ENCODE measurements at places on chromosomes 7 and 10. TPM values are rescaled to one million over a fixed set of nuclear protein-coding genes. Genes with fewer than 3 reads are reported as not detected.

The HIBADH gene
- 33.4 TPM for total RNA-seq

The RGS10 gene
- 16.8 TPM for total RNA-seq

DNA sequence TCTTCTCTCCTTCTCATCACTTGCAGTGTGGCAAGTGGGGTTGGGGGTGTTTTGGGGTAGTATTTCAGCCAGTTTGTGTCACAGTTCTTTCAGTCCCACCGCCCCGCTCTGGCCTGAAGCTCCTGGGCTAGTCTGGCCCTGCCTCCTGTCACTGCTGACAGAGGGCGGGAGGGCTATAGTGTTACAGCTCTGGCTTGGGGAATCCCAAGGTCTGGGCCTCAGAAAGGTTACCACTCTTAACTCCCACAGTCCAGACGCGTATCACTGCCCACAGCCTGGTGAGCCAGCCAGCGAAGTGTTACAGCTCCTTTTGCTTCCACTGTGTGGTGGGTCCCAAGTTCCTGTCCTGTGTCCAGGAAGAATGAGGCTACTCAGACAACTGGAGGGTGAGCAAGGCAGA is 56.0 kb downstream of the ZNF777 start:
- DNase-seq = no peak

DNA sequence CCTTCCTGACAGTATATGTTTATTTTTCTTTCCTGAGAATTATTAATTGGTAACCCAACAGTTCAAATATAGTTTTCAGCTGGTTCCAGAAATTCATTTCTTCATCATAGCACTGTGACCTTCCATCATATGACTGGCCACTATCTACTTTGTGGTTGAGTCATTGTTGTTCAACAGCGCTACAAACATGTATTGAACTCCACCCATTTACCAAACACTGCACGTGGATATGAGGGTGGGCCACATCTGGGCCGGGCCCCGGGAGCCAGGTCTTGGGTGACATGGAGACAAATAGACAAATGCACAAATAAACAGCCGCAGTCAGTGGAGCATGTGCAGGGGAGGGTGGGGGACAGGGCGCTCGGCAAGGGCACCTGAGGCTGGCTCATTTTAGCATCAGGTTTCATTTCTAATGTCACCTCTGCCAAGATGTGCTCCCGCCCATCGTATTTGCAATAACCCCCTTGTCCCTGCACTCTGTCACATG is 24.0 kb upstream of the EEPD1 start:
- no peak for DNase-seq

DNA sequence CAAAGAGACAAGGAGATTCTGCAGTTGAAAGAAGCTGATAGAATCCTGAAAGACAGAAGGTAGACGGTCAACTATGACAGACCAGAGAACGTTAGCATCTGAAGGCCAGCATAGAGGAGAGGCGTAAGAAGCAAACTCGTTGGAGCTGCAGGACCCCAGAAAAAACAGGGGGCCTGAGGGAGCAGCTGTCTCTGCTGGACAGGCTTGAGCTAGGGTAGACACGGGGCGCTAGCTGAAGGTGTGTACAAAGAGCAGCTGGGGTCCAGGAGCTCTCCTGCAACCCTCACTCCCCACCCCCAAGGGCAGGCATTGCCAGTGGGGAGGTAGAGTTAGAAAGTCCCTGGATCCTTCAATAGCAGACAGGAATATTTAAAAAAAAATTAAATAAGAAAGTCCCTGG is 14.6 kb upstream of the GDI2 start:
- no peak for DNase-seq

DNA sequence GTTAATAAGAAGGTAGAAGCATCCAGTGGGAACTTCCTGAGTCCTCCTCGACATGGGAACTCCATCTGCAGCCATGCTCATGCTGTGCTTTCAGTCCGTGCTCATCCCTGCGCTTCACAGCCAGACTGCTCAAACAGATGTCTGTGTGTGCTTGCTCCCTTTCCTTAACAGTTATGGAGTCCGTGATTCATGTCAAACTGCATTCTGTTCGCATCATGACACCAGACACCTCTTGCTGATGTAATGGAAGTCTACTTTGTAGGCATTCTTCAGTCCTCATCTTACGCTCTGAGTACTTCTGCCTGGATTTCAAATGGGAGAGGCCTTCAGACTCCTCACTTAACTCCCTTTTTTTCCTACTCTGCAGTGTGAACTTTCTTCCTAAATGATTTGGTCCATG is 304.9 kb downstream of the SUGCT start:
- DNase-seq = no peak
